CD4-positive, alpha-beta T cell treated with Interleukin-15 for 4 hours (primary cell): ENCODE measurements at places on chromosomes 2 and 18.

- DNase-seq: no peak
These were observed 179.8 kb upstream of the HAAO start for GRCh38 chr2:42971947-42972736.

DNA sequence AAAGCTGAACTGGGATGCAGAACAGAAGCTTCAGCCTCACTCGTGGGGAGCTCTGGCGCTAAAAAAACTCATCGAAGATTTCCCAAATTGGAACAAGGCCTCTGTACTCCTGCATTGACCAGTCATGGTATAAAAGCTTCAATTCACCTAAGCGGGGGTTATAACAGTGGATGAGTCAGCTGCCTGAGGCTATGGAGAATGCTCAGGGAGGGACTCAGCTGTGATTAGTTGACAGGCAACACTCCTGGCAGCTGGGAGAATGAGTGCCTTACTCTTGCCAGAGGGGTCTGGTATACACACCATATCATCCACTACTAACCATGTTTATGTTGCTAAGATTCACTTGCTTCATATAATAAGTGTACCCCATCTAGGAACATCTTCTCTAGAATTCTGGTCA lies 350.6 kb upstream of the VRK2 start:
- no peak for DNase-seq

DNA sequence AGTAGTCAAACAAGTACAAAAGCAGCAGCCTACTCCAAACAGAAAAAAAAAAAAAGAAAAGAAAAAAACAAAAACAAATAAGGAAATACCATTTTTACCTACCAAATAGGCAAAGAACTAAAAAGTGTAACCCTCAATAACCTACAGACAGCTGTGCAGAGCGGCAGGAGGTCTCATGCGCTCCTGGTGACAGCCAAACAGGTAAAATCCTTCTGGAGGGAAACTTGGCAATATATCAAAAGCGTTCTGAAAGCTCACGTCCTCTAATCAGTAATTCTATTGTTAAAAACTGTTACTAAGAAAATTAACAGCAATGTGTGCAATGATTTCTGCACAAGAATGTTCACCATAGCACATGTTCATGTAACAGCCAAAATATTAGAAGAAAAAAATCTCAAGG lies 105.6 kb downstream of the AFF3 start:
- DNase-seq: no peak

GRCh38 chr2:181694271-181694670 lies 14.0 kb upstream of the NEUROD1 start:
- DNase-seq: no peak

- DNase-seq: no peak
These were observed 152.5 kb downstream of the CYP26B1 start for GRCh38 chr2:71995067-71995665.

DNA sequence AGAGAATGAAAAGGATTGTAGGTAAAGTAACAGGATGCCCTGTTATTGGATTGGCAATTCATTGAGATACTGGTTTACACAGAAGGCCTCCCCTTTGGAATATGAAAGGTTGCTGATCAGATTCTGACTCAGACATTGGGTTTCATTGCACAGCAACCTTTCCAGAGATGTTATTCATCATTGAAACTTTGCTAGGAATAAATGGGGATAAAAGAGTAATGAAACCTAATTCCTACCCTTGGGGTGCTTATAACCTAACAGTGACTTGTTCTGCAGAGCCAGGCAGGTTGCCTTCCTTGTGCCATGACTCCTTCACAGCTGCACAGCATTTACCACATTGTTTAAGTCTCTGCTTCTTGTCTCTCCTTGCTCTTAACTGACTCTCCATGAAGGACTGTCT lies 5.0 kb downstream of the NAB1 start:
- no peak for DNase-seq

DNA sequence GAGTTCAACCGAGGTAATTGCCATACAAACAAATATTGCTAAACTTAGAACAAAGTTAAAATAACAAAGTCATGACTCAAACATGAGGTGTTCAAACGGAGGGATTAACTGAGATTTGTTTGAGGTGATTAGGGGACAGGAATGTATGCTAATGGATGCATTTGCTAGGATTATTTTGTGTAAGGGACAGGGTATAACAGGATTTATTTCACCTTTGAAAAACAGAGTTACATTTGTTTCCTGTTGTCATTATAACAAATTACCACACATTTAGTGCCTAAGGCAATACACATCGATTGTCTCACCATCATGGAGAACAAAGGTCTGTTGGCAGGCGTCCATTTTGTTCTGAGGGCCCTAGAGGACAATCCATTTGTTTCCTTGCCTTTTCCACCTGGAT lies 304.3 kb upstream of the CNTNAP5 start:
- no peak for DNase-seq

GRCh38 chr2:21438949-21439348 lies 315.2 kb downstream of the TDRD15 start:
- DNase-seq: no peak

DNA sequence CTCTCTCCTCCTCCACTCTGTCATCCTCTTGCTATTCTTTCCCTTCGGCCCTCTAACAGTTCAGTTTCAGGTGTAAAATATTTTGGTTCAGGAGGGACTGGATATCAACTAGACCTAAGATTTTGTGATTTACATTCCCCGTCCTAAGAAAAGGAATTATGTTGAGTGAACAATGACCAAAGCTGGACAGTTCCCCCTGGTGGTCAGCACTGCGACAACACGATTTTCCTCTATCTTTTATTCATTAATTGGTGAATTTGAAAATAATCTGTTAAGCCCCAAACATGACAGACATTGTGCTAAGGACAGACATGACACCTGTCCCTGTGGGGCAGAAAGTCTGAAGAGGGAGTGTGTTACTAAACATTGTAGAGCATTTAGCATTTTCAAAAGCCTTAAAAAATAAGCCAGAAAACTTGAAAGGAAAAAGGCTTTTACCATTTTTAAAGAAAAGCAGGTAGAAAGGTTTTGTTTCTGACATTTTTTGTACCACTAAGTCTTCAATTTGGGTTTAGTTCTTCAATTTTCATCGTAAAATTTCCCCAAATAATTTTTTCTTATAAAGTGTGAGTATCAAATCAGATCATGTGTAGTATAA lies 28.4 kb upstream of the GTF2A1L start:
- DNase-seq: no peak

- DNase-seq: no peak
These were observed 49.9 kb downstream of the GPR39 start for GRCh38 chr2:132466428-132467028.

GRCh38 chr18:41326311-41326710 lies 628.7 kb upstream of the PIK3C3 start:
- DNase-seq: no peak
